ENCODE measurements at places on chromosomes 4 and X. TPM values are rescaled to one million over a fixed set of nuclear protein-coding genes. Genes with fewer than 3 reads are reported as not detected.
A peak's percentile ranks its signal among the peaks of the same experiment; 100 is the strongest.

GRCh38 chr4:26857278-26858034 is 3.2 kb upstream of the STIM2 start:
- DNase-seq = peak; percentile 91

DNA sequence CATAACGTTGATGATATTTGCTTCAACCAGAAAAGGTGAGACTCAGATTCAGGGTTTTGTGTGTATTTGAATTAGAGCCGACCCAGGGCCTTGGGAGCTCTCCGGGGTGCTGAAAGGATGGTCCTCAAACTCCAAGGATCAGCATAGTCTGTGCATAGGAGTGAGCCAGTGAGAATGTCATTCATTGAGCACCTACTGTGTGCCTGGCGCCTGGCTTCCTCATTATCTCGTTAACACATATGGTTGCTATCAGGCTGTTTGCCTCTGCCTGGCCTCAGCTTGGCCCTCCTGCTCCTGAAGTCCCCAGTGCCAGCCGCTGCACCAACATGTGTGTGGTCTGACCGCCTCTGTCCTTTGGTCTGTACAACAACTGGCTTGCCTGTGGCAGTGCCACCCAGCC is 25.1 kb upstream of the JAKMIP1 start:
- DNase-seq = no peak

DNA sequence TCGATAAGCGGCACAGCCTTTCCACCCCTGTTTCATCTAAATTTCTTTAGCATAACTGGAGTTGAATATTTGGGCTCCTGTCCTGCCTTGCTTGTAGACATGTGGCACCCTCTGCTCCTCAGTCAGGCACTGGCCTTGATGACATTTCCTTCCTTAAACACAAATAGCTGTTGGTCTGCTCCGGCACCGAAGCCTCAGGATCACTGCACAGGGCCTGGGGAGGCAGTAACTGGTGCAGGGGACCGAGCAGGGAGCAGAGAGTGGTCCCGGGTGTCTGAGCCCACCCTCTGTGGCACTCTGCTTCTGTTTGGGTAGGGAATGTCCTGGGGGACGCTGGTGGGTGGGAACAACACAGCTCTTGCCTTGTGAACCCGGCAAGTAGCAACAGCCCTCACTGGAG is 13.6 kb downstream of the RGS12 start:
- DNase-seq = no peak

GRCh38 chr4:77697860-77698590 is 92.4 kb downstream of the CXCL13 start:
- peak; percentile 63 for DNase-seq

DNA sequence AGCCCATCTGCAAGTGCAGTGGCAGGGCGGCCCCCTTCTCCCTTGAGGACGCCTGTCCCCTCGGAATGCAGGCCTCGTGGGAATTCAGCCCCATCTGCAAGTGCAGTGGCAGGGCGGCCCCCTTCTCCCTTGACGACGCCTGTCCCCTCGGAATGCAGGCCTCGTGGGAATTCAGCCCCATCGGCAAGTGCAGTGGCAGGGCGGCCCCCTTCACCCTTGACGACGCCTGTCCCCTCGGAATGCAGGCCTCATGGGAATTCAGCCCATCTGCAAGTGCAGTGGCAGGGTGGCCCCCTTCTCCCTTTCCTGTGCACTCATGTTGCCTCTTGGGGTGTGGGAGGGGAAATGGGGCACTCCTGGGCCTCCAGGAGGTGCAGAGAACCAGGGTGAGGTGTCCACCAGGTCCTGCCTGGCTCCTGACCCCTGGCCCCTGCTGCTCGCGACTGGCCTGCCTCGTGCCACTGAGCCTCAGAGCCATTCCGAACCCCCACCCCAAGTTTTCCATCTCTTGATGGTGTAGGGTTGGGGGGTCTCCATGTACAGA is 6.8 kb upstream of the SLC26A1 start:
- no peak for DNase-seq

- no peak for DNase-seq
Measured at GRCh38 chrX:151871244-151871643, 41.4 kb upstream of the MAGEA4 start.

DNA sequence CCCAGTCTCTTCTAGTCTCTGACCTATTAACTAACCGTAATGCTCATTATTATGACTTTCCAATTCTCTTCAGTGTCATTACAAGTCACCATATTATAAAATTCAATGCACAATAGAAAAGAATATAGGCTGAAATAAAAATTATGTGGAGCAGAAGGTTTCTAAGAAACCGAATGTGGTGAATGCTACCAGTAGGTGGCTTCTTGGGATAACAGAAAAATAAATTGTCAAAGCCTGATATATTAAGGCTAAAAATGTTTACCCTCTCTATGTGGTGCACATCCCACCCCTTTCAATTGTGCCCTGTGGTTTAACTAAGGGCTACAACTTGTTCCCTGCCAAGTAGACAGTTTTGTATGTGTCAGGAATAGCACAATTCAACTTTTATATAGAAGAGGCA is 624.6 kb upstream of the TECRL start:
- no peak for DNase-seq

GRCh38 chrX:134718105-134718965 is 60.1 kb upstream of the PLAC1 start:
- peak; percentile 33 for DNase-seq

- DNase-seq = no peak
Measured at GRCh38 chrX:22320236-22320873, 47.6 kb downstream of the CBLL2 start.

GRCh38 chr4:34412911-34413310 is 1831.4 kb downstream of the ARAP2 start:
- no peak for DNase-seq

DNA sequence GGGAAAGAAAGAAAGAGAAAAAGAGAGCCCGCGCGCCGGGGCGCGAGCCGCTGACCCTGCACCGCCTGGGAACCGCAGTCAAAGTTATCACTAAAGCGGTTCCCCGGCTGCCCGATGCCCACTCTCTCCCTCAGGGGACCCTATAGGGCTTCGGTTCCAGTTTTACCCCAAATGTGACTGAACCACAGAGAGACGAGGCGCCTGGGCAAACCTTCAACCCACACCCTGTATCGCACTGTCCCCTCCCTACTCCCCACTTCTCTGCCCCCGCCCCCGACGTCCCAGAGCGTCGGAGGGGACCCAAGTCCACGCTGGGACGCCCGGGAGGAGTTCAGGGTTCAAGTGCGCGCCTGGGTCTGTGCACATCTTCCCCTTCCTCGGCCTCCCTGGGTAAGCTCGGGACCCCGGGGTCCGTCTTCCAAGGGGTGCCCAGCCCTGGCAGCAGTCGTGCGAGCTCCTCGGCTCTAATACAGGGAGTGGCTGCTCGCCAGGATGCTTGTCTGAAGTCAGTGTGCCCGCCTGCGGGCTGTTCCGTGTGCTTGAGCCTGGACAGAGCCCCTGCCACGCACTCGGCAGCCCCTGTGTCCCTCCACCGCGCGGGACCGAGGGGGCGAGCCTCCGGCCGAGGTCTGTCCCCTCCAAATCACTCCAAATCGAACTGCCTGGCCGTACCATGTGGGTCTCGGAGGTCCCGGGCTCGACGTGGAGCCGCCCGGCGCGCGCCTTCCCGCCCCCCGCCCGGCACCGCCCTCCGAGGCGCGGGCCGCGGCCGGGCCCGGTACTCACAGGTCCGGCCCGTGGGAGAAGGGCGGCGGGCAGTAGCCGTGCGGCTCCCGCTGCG is 960 bp downstream of the TRPC3 start:
- DNase-seq = peak; percentile 58

DNA sequence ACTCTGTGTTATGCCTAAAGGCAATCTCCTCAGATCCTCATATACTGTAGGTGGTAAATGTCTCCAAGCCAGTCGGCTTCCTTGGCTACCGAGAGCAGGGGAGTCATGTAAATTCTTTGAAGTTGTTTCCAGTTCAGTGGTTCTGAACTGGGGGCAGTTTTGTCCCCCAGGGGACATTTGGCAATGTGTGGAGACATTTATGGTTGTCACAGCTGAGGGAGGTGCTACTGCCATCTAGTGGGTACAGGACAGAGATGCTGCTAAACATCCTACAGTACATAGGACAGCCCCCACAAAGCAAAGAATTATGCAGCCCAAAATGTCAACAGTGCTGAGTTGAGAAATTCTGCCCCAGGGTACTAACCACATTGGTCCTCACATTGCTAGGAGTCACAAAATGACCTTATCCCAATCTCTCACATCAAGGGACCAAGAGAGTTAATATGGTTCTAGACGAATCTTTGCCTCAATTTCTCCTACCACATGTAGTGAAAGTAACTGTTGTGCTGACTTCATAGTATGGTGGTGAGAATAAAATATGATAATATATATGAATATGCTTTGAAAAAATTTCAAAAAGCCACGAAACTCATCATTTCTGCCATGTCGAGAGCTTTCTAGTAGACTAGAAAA is 104.4 kb upstream of the ARHGAP24 start:
- DNase-seq = peak; percentile 19

- DNase-seq = no peak
Measured at GRCh38 chr4:70709611-70710205, 12.1 kb upstream of the RUFY3 start.

- DNase-seq = no peak
Measured at GRCh38 chr4:91035276-91035675, 908.1 kb downstream of the CCSER1 start.

DNA sequence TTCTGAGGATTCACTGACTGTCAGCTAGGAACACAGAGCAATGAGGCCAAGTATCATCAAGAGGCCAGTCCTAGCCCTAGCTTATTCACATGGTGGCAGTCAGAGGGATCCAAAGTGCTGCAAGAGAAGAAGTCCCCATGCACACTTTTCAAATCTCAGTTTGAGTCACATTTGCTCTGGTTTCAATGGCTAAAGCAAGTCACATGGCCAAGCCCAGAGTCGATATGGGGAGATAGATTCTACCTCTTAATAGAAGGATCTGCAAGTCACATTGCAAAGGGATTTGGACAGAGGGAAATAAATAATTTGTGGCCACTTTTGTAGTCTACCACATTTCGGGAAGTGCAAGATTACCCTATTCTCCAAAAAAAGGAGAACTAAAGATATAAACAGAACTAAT is 3.7 kb upstream of the LCORL start:
- DNase-seq = no peak

GRCh38 chr4:28227764-28228163 is 1367.1 kb downstream of the STIM2 start:
- no peak for DNase-seq

GRCh38 chrX:134742573-134742972 is 84.3 kb upstream of the PLAC1 start:
- no peak for DNase-seq

GRCh38 chrX:112812741-112813140 is 27.9 kb downstream of the AMOT start:
- DNase-seq = no peak

- no peak for DNase-seq
Measured at GRCh38 chr4:124199755-124200154, 512.8 kb downstream of the ANKRD50 start.

DNA sequence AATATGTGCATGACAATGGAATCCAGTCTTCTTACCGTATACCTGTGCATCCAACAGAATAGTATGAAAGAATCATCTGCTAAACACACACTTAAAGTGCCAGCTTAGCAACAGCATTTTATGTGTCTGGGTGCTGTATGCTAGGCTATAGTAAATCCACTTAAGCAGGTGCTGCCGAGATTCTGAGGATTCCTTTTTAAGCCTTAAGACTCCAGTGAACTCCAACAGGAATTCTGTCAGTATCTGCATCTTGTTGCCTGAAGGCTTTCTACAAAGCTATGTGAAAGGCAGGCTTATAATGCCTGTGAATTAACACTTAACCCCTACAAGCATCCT is 1076.4 kb upstream of the PABPC4L start:
- DNase-seq = no peak

DNA sequence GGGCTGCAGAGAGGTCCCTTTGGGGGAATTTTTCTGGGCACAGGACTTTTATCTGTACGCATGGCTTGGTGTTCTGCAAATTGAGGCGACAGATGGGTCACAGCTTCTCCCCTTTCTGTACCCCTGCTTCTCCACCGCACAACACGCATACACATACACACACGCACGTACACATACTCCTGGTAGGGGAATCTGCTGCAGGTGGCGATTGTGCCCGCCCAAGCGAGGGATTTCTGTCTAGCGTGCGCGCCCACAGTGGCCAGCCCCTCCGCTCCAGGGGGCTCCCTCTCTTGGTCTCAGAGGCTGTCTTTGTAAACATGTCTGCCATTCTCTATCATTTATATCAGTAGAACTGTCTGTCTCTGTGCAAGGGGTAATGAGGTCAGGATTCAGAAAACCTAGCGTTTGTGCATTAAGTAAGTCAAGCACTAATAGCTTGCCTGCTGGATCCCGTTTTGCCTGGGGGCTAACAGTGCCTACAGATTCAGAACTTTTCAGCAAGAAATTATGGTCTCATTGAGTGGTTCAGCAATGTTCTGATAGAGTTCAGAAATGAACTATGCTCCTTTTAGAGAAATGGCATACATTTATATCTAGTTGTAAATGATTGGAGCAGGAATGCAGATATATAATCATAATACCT is 2.2 kb downstream of the GRID2 start:
- no peak for DNase-seq

DNA sequence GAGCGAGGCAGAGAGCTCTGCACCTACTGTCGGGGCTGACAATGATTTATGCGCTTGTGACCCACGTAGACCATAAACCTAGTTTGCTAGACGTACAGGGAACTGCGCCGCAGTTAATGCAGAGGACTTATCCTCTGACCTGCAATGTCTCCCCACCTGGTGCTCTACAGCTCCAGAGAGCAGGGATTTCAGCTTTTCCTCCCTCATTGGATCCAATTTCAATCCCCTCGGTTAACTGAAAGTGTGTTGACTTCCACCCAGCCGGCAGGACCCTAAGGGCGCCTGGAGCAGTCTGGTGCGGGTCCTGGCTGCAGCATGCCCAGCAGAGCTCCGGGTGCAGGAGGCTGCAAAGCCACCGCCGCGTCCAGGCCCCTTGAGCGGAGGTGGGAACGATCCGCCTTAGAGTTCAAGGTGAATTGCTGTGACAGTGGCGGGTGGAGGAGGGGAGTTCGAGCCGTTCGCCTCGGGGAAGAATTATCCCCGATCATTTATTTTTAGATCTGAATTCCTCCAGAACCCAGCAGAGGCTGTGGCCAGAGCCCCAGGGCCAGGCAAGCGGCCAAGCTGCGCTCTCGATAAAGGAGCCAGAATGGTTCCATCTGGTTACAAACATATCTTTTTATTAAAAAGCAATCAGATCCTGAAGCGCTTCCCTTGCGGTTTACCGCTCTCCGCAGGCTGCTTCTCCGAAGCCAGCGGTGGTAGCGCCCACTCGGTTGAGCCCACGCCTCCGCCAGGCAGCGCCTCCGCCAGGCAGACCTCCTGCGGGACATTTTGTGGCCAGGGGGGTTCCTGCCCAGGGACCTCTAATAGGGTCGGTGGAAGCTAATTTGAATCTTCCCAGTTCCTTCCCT is 66.0 kb downstream of the FBXO8 start:
- peak; percentile 27 for DNase-seq

Gene RGN
- polyA plus RNA-seq = 21.3 TPM

Gene SPANXB1
- polyA plus RNA-seq = not detected

Gene UNC5C
- polyA plus RNA-seq = 0.35 TPM

Gene EDA2R
- 0.47 TPM for polyA plus RNA-seq

Gene RHOXF1
- 0.61 TPM for polyA plus RNA-seq

Gene HSFX3
- polyA plus RNA-seq = not detected

Gene HTN1
- not detected for polyA plus RNA-seq

Gene GLRA3
- 0.28 TPM for polyA plus RNA-seq

All from pancreas (tissue), 10 donors.